ENCODE measurements at places on chromosomes 1 and 21.

DNA sequence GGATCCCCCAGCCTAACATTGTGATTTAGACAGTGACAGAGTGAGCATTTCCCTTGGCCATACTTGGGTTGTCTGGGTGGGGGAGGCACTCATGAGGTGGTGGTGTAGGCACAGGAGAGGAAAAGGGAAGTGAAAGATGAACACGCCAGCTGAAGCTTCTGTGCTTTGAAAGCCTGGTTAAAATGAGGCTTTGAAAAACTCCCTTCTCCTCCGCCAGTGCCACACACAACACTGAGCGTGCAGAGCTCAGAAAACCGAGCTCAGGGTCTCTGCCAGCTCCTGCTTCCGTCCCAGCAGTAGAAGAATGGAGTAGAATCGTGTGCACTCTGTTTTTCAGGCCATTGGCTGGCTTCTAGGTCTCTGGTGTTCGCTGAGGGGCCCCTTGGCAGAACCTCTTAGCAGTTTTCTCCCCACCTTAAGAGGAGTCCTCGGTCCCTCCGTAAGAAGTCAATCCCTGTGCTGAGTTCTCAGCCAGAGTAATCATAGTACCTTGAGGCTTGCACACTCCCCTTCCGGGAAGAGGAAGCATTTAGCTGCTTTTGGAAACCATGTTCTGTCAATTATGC lies 12.9 kb downstream of the PLEKHM2 start:
- DNase-seq = no peak

DNA sequence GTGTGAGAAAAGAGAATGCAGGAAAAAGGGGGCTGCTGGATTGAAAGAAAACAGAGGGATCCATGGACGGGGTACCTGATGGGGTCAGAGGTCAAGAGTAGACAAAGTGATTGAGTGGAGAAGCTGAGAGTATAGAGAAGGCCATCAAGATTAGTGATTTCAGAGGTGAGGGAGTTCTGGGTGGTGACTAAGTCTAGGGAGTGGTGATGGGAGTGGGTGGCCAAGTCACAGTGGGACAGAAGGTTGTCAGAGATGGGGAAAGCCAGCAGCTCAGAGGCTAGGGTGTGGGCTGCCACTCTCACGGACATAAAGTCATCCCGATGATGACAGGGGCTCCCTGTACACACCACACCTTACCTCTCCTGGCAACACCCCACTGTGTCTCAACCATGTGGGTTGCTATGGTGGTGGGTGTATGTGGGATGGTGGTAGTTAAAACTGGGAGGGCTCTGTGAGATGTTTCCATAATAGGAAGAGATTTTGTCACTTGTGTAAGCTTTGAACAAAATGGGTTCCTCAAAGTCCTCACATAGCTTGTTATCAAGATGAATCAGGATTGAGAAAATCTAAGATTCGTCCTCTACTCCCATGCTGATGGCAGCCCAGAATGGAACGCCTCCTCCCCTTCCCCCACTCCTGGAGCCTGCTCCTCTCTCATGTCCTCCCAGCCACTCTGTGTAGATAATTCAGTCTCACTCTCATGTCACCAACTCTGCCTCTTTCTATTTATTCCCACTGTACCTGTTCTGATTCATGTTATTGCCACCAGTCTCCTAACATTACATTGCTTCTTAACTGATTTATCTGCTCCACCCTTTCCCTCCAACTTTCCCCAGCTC lies 20.3 kb upstream of the CSF1 start:
- no peak for DNase-seq

GRCh38 chr1:211541720-211542477 lies 37.1 kb downstream of the SLC30A1 start:
- no peak for DNase-seq

- DNase-seq = no peak
These were observed 36.0 kb downstream of the GPR3 start for GRCh38 chr1:27428316-27429028.

DNA sequence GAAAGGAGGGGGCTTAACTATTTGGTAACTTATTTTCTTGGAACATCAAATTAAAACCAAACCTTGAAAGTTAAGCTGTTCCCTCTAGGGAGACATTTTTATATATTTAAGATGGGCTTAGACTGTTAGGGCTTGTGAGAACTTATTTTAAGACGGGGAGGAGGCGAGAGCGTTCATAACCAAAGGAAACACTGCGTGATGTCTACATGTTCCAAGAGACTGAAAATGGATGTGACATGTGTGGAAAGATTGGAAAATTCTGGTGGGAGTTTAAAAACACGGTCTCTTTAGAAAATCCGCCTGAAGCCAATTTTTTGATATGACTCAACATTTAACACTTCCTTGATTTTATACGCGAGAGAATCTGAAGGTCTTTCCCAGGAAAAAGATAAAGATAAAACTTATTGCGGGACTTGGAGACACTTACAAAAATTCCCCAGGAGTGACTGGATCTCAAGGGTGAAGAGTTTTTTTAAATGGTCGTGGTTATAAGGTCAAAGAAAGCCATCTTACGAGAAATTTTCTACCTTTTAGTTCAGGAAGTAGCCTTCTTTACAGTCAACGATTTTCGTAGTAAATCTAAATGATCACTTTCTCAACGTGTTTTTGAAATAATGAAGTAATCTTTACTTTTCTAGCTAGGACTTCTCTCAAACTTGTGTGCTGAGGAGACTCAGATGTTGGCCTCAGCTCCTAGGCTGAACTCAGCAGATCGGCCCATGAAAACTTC lies 828 bp downstream of the PNRC2 start:
- DNase-seq = peak; percentile 33
